ENCODE measurements at places on chromosomes 7 and 10. TPM values are rescaled to one million over a fixed set of nuclear protein-coding genes. Genes with fewer than 3 reads are reported as not detected.

OPALIN gene
- total RNA-seq, result not detected

SDK1 gene
- 2.0 TPM for total RNA-seq

GSDME gene
- total RNA-seq, result 0.87 TPM

NDUFA5 gene
- 55.6 TPM for total RNA-seq

TFPI2 gene
- total RNA-seq, result 1.9 TPM

ELMO1 gene
- 36.6 TPM for total RNA-seq

TBX20 gene
- not detected for total RNA-seq

RPA3 gene
- total RNA-seq, result 26.2 TPM

ALOX5 gene
- 10.6 TPM for total RNA-seq

- no peak for DNase-seq
- no peak overlapping the region for H3K4me3 ChIP-seq
- H3K27ac ChIP-seq, result no peak overlapping the region
- H3K4me1 ChIP-seq, result no peaks in the 10 kb centered on the region
- H3K27me3 ChIP-seq, result no peaks in the 10 kb centered on the region
Observed at GRCh38 chr7:77655836-77656455, 40.3 kb upstream of the RSBN1L start.

GRCh38 chr7:84535580-84536270, 341.1 kb upstream of the SEMA3A start:
- no peaks in the 10 kb centered on the region for H3K27me3 ChIP-seq
- no peaks in the 10 kb centered on the region for H3K4me1 ChIP-seq
- no peak overlapping the region for H3K4me3 ChIP-seq
- no peak for DNase-seq

- no peaks in the 10 kb centered on the region for H3K36me3 ChIP-seq
- H3K4me1 ChIP-seq, result no peaks in the 10 kb centered on the region
- H3K4me3 ChIP-seq, result no peak overlapping the region
- no peak overlapping the region for H3K27ac ChIP-seq
- H3K27me3 ChIP-seq, result no peaks in the 10 kb centered on the region
- DNase-seq, result no peak
Observed at GRCh38 chr10:1744524-1744923, 7.2 kb upstream of the ADARB2 start.

DNA sequence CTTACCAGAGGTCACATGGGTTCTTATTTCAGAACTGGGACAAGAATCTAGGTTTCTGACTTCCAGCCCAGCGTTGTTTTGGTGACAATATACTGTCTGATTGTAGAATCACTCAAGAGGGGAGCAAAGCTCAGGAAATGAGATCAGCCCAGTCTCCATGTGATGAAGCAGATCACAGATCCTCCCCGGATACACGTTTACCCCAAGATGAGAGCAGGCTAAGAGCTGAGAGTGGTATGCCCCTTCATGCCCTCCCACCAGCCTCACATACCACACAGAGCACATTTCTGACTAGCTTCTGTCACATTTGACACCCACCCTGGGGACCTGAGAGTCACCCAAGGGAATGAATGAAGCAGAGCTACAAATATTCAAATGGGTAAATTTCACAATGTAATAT, 27.1 kb upstream of the PRKCQ start:
- H3K27me3 ChIP-seq, result peaks cover 15% of the 10 kb centered on the region
- H3K36me3 ChIP-seq, result no peaks in the 10 kb centered on the region
- no peak overlapping the region for H3K27ac ChIP-seq
- no peak for DNase-seq

- peak overlapping the region; percentile 79 for H3K27ac ChIP-seq
- no peaks in the 10 kb centered on the region for H3K36me3 ChIP-seq
- H3K4me1 ChIP-seq, result peaks cover 10% of the 10 kb centered on the region
- H3K27me3 ChIP-seq, result peaks cover 4% of the 10 kb centered on the region
- no peak overlapping the region for H3K4me3 ChIP-seq
- DNase-seq, result no peak
Observed at GRCh38 chr10:44993922-44994751, 6.6 kb upstream of the ZNF22 start.

DNA sequence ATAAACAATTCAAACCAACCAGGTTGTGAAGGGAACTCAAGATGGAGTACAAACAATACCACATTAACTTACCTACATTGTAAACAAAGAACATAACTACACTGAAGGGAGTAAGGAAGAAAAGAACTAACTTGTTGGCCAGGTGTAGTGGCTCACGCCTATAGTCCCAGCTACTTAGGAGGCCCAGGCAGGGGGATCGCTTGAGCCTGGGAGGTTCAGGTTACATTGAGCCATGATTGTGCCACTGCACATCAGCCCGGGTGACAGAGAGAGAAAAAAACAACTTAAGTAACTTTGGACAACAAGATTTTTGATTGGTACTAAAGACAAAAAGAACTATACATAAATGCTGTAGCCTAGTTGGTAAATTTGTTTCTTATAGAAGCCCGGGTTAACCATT, 68.8 kb downstream of the TRIL start:
- no peak overlapping the region for H3K4me3 ChIP-seq
- H3K27me3 ChIP-seq, result no peaks in the 10 kb centered on the region
- no peak for DNase-seq
- no peaks in the 10 kb centered on the region for H3K4me1 ChIP-seq
- no peak overlapping the region for H3K27ac ChIP-seq

GRCh38 chr10:25493122-25493893, 318.5 kb downstream of the GPR158 start:
- H3K27ac ChIP-seq, result no peak overlapping the region
- no peak for DNase-seq
- H3K4me3 ChIP-seq, result no peak overlapping the region

DNA sequence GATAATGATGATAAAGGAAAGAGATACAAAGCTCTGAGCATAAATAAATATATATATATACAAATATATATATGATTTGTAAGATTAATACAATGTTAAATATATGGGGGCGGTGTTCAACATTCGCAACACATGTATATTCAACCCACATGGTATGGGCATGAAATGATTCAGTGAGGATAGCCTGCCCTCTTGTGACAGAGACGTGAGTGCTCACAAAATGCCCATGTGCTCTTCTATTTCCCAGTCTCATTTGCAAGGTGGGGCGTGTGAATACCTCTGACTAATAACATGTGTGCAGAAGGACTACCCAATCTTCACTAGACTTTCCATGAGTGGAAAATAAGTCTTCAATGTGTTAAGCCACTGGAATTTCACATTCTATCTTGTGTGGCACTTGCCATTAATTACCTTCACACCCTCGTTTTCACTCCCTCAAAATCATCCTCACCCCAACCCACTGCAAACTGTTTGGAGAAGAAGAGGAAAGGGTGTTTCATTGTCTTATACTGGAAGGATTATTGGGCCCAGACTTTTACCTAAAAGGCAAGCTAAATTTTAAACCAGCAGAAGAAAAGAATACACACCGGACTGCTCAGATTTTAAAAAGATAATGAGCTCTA, 26.9 kb downstream of the ASAH2 start:
- no peaks in the 10 kb centered on the region for H3K36me3 ChIP-seq
- no peaks in the 10 kb centered on the region for H3K27me3 ChIP-seq
- H3K4me3 ChIP-seq, result no peak overlapping the region
- DNase-seq, result no peak

DNA sequence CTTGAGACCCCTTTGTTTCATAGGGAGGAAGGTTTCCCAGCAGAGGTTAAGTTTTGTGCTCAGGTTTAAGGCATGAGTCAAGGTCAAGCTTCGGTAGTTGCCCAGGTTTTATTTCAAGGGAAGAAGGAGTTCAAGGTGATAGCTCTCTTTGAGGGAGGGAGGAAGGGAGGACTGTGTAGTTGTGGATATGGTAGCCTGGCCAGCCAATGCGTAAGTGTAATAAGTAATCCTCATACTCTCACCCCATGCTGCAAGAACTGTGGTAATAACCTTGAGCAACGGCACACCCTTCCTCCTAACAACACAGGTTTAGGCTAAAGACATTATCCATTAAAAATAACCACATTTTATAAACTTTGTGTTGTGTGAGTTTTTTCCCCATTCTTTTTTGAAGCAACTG, 478.9 kb downstream of the KCNMA1 start:
- H3K4me1 ChIP-seq, result peaks cover 10% of the 10 kb centered on the region
- H3K27ac ChIP-seq, result no peak overlapping the region
- no peak overlapping the region for H3K4me3 ChIP-seq
- no peaks in the 10 kb centered on the region for H3K27me3 ChIP-seq

GRCh38 chr7:66810716-66811115, 70.2 kb downstream of the RABGEF1 start:
- DNase-seq, result no peak
- H3K4me3 ChIP-seq, result no peak overlapping the region
- peaks cover 4% of the 10 kb centered on the region for H3K36me3 ChIP-seq

- H3K36me3 ChIP-seq, result no peaks in the 10 kb centered on the region
- H3K27me3 ChIP-seq, result no peaks in the 10 kb centered on the region
- H3K4me1 ChIP-seq, result peaks cover 49% of the 10 kb centered on the region
- peak overlapping the region; percentile 66 for H3K27ac ChIP-seq
- H3K4me3 ChIP-seq, result no peak overlapping the region
Observed at GRCh38 chr7:151426904-151427704, 12.8 kb downstream of the CRYGN start.

DNA sequence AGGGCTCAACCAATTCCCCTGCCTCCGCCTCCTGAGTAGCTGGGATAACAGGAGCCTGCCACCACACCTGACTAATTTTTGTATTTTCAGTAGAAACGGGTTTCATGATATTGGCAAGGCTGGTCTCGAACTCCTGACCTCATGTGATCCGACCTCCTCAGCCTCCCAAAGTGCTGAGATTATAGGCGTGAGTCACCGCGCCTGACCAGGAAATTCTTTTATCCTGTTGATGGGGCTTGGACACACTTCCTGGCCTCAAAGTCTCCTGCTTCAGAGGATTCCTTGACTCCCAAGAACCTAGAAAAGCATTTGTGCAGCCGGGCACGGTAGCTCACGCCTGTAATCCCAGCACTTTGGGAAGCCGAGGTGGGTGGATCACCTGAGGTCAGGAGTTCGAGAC, 16.2 kb downstream of the ZNF425 start:
- H3K27me3 ChIP-seq, result no peaks in the 10 kb centered on the region
- H3K4me1 ChIP-seq, result no peaks in the 10 kb centered on the region
- no peaks in the 10 kb centered on the region for H3K36me3 ChIP-seq
- no peak for DNase-seq
- no peak overlapping the region for H3K4me3 ChIP-seq

- no peak for DNase-seq
- H3K4me1 ChIP-seq, result no peaks in the 10 kb centered on the region
- H3K27ac ChIP-seq, result no peak overlapping the region
Observed at GRCh38 chr10:36448760-36449691, 676.4 kb upstream of the ANKRD30A start.

DNA sequence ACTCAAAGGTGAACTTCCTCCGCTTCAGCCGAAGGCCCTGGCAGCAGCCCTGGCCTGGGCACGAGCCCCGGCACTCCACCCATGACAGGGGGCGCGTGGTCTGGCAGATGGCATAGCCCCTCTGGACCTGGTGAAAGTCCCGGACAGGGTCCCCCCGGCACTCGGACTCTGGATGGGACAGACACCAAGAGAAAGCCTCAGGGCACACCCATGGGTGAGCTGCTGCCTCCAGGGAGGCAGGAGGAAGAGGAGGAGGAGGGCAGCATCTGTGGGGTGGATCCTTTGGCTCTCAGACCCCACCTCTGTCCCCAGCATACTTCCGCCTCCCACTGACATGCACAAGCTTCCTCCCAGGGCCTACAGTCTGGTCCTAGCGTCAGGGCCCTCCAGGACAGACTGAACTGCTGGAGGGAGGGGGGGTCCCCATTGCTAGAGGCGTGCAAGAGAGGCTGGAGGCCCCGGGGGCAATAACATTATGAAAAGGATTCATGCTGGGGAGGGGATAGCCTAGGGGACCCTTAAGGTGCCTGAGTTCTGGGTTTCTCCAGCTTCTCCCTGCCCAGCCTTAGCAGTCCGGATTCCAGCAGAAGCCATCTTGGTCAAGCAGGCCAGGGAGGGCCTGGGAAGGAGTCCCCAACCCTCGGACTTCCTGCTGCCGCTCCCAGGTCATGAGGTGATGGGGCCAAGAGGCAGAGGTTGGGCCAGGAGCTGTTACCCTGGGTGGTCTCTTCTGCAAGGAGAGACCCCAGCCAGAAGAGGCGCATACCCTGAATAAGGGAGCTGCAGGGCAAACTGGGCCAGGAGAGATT, 169.3 kb downstream of the LCOR start:
- H3K4me3 ChIP-seq, result no peak overlapping the region
- no peak for DNase-seq
- no peaks in the 10 kb centered on the region for H3K27me3 ChIP-seq
- no peak overlapping the region for H3K27ac ChIP-seq
- H3K4me1 ChIP-seq, result no peaks in the 10 kb centered on the region

GRCh38 chr7:139523968-139524815, 707 bp downstream of the CLEC2L start:
- peaks cover 4% of the 10 kb centered on the region for H3K4me1 ChIP-seq
- DNase-seq, result no peak
- H3K4me3 ChIP-seq, result no peak overlapping the region

- DNase-seq, result no peak
- no peaks in the 10 kb centered on the region for H3K4me1 ChIP-seq
- H3K4me3 ChIP-seq, result no peak overlapping the region
- H3K36me3 ChIP-seq, result peaks cover under 1% of the 10 kb centered on the region
Observed at GRCh38 chr7:1144269-1144771, 15.7 kb downstream of the ZFAND2A start.

GRCh38 chr7:24734306-24734705, 23.0 kb downstream of the GSDME start:
- H3K27ac ChIP-seq, result no peak overlapping the region
- no peaks in the 10 kb centered on the region for H3K4me1 ChIP-seq
- H3K36me3 ChIP-seq, result no peaks in the 10 kb centered on the region
- no peaks in the 10 kb centered on the region for H3K27me3 ChIP-seq
- no peak for DNase-seq

DNA sequence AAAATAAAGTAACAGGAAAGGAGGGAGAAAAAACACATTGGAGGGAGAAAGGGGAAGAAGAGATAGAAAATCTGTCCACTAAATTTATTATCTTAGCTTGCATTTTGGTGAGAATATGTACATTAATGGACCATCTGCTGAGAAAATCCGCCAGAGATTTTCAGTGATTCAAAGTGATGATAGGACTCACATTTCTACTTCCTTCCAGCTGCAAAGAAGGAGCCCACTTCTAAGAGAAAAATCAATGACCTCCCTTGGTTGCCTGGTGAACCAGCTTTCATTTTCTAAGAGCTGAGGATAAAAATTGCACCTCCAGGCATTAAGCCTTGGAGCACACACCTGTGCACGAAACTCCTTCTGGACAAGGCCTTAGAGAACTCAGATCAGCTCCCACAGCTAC, 404.3 kb downstream of the SFMBT2 start:
- no peaks in the 10 kb centered on the region for H3K36me3 ChIP-seq
- H3K27ac ChIP-seq, result no peak overlapping the region
- no peak overlapping the region for H3K4me3 ChIP-seq
- H3K27me3 ChIP-seq, result no peaks in the 10 kb centered on the region
- no peak for DNase-seq

DNA sequence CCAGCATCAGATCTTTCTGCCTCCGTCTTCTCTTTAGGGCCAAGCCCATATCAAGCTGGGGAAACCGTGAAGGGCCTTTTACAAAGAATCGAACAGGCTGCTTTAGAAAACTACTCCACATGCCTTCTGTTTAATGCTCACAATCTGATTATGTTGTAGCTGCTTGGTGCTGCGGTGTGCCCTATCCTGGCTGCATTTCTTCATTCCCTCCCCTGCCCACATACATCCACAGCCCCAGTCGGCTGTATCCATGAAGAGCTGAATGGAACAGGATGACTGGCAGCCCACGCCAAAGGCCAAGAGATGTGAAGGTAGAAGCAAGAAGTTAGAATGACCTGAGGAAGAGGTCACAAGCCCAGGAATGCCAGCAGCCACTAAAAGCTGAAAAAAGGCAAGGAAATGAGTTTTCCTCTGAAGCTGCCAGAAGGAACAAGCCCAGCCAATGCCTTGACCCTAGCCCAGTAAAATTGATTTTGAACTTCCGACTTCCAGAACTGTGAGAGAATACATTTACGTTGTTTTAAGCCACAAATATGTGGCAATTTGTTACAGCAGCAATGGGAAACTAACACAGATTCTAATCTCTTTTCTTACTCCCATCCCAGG, 22.2 kb downstream of the TAS2R41 start:
- no peak overlapping the region for H3K27ac ChIP-seq
- DNase-seq, result no peak
- peaks cover 20% of the 10 kb centered on the region for H3K4me1 ChIP-seq
- no peaks in the 10 kb centered on the region for H3K36me3 ChIP-seq
- H3K4me3 ChIP-seq, result no peak overlapping the region
